Spleen (tissue), 13 donors: ENCODE measurements at places on chromosomes 3 and 15.

DNA sequence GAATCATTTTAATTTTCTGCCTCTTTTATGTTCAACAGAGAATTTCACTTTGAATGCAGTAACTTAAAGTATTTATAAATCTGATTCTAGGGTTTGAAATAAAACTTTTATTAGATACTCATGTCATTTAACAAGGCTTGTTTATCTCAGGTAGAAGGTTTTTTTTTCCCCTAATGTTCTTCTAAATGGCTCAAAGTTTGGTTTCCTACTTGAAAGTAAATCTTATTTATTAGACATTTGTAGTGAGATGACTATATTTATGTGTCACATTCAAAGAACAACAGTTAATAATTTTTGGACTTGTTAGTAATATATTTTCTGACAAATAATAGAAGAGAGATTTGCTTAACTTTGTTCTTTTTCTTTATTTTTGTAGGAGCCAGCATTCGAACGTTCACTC lies 63.9 kb downstream of the NEO1 start:
- no peak for DNase-seq

GRCh38 chr3:25457671-25458419 lies 29.8 kb downstream of the RARB start:
- DNase-seq, result no peak

GRCh38 chr15:78740904-78741274 lies 70.4 kb downstream of the ADAMTS7 start:
- no peak for DNase-seq

DNA sequence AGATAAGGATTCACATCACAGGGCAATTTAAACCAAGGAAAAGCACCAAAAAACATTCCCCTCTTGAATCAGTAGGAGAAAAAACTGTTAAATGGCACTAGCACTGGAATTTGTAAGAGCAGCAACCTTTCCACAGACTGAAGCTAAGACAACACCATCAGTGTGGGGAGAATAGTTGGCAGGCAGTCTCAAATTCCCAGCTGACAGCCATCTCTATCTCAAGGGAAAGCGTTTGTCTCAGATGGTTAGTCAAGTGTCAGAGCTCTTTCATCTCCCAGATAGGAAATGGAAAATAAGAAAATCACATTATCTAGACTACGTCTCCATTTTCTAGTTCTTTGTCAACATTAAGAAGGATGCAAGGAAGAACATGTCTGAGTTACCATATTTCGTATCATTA lies 228.7 kb downstream of the WDR72 start:
- no peak for DNase-seq

DNA sequence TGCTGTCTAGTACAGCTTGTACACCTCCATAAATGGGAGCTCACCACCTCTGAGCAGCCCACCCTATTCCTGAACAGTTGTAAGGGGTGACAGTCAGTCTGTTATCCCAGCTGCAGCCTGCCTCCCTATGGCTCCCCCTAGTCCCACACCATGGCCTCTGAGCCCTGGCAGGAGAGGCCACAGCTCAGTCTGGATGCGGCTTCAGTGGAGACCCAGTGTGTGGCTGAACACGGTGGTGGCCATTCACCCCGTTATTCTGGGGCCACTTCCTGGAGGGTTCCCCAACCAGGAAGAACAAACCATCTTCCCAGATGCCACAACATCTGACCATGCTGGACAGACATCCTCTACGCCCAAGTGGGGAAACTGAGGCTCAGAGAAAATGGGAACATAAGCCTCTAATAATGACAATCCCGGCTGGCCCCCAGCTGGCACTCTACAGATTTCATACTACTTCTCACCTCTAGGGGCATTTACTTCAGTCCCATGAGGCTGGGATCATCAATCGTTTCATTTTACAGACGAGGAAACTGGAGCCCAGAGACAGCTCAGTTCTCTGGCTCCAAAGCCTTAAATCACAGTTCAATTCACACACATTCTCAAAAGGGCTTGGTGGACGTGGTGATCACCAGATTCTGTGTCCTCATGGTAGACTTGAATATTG lies 9.2 kb upstream of the GRIP2 start:
- DNase-seq, result peak; percentile 48

DNA sequence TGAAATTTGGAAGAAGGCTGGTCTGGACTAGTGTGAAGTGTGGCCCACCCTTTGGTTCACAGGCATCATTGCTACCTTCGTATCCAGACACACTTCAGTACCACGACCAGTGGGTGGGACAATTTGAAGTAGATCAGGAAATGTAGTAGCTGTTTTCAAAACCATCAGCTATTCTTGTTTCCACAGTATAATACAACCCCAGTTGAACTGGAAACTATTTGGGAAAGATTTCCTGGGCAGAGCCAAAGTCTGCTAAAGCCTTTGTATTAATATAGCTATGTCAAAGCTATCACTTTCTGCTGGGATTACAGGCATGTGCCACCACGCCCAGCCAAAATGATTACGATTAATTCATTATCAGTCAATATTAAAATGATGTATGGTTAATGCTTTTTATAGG lies 298.8 kb upstream of the RASGRP1 start:
- no peak for DNase-seq

DNA sequence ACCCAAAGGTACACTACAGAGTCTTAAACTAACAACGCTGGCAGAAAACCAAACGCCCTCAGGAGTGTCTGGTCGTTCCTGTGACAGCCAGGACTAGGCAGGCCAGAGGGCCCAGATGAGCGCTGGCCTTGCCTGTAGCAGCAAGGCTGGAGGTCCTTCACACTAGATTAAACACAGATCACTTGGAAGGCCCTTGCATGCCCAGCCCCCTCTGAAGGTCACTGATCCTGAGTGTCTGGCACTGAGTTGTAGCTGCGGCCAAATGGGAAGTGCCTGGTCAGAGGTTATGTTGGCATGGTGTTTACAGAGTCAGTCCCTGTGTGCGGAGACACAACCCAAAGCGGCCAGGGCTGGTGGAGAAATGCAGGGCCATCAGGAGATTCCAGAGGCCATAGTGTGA lies 58.9 kb downstream of the ZNF621 start:
- DNase-seq, result no peak

GRCh38 chr3:53862241-53862640 lies 15.9 kb downstream of the IL17RB start:
- DNase-seq, result no peak

GRCh38 chr3:13083898-13084297 lies 10.7 kb upstream of the IQSEC1 start:
- DNase-seq, result peak; percentile 85

DNA sequence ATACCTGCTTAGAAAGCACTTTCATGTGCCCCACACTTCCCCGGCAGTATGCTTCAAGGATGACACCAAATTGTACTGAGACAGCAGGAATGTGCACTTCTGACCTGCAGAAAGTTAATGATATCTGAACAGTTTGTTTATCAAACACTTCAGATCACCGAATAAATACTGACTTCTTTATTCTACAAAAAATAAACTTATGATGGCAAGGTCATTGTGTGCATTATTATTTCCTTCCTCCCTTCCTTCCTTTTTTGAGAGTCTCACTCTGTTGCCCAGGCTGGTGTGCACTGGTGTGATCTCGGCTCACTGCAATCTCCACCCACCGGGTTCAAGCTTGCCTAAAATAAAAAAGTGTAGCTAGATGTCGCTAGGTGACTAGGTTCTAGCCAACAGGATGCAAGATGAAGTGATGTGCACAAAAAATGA lies 80.3 kb downstream of the FAIM start:
- no peak for DNase-seq

DNA sequence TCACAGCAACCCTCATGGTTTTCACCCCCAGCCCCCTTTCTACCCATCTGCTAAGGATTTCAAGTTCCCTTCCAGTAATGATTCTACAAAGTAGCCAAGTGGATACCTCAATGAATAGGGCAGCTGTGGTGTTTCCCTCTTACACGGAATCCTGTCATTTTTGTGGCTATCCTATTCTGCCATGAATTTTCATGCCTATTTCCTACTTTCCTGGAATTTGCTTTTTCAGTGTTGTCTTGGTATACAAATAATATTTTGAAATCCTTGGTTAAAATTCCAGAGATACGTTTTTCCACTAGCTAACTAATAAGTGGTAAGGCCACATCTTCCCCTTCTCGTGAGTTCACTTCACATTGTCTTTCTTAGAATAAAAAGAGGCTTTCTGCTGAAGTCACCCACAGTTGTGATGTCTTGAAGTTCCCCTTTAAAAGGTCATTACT lies 7.5 kb downstream of the ADPRH start:
- DNase-seq, result no peak

GRCh38 chr3:157487339-157487738 lies 15.9 kb downstream of the VEPH1 start:
- DNase-seq, result no peak

GRCh38 chr15:77542491-77543001 lies 90.2 kb downstream of the LINGO1 start:
- peak; percentile 74 for DNase-seq

GRCh38 chr3:152742368-152743347 lies 92.3 kb upstream of the P2RY1 start:
- DNase-seq, result no peak

- no peak for DNase-seq
Measured at GRCh38 chr15:25670025-25670554, 193.0 kb downstream of the ATP10A start.

- no peak for DNase-seq
Measured at GRCh38 chr3:58336135-58336882, 3.6 kb downstream of the PXK start.

DNA sequence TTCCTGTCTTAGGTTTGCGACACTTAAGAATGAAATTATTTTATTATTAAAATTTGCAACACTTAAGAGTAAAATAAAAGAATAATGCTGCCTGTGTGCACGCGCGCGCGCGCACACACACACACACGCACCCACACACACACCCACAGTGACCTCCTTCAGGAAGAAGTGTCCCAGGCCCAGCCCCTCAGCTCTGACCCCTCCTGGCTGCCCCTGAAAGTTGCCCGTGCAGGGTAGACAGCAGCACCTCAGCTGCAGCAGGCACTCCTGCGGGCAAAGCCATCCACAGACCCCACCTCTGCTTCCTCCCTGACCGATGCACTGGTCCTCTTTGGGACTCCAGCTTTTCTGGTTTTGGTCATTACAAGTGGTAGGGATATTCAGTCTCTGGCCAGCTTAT lies 478.2 kb downstream of the NTRK3 start:
- no peak for DNase-seq

DNA sequence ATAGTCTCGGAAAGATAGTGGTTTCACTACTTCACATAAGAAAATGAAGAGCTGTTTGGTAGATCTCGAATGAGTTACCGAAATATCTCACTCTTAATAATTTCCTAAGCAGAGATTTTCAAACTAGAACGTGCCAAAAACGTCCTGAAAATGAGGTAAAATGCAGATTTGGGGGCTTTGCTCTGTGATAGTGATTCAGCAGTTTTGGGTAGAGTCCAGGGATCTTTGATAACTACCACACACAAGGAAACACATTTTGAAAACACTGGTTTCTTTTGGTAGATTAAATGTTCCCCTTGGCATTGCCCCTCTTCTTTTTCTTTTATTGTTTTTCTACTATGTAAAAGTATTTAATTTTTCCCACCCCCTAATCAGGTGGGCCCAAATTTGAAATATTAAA lies 125.9 kb downstream of the EBLN2 start:
- no peak for DNase-seq

DNA sequence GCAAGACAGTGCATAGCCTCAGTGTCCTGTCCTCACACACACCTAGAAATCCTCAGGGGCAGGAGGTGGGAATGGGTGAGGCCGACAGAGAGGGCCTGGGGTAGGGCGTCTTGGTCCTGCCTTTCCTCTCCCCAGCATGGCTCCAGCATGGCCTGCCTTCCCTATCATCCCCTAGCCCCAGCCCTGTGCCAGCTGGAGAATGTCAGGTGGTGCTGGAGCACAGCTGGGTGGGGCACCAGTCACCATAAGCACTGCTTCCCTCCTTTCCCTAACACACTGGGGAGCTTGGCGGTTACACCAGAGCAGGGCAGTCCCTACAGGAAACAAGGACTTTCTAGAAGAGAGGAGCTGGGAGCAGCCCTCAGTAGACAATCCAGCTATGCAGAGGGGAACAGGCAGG lies 236.8 kb downstream of the KLF13 start:
- no peak for DNase-seq

DNA sequence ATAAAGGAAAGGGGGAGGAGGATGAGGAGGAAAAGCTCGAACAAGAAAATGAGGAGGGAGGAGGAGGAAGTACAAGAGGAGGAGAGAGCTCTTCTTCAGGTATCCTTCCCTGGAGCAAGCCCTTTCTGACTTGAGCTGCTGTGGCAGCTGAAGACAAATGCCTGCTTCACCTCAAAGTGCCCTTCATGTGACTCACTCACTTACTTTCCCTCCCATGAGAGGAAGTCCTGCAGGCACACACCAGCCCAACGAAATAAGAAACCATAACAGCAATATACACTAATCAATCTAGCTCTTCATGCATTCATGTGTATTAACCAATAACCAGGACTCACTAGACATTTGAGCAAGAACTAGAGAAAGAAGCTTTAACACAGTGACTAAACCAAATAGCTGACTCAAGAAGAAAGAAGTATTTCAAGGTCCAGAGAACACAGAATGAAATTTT lies 251.9 kb downstream of the IGSF11 start:
- DNase-seq, result no peak

- no peak for DNase-seq
Measured at GRCh38 chr3:151445273-151446001, 15.4 kb downstream of the IGSF10 start.

DNA sequence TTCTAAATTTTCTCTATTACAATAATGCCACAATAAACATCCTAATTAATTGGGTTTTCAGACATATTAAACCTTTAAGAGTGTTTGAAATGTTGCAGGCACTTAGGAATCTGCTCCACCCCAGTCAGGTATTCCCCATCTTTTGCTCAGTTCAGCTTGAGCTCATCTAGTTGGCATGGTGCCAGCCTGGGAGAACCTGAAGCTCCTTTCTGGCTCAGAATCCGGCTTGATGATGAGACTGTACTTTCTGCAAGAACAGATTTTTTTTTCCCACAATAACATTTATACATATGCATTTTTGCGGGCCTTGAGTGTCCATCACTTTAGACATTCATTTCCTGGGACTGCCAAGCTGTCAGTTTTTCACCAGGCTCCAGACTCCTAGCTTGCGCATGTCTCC lies 7.7 kb upstream of the OXSR1 start:
- no peak for DNase-seq

DNA sequence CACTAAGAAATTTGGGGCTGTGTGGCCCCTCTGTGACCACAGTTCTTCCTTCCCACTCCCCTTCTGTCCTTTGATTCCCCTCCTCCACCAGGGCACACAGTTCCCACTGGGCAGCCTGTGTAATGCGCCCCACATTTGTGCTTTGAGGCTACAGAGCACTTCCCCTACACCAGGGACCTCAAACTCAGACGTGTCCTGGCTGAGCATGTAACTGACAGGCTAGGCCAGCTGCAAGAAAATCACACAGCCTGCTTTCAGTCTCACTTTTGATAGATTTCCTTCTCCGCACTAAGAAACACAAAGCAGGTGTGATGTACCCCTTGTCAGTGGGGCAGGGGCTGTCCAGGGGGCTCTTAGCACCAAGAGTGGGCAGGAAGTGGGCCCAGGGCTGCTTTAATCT lies 29.6 kb downstream of the PRKCD start:
- DNase-seq, result no peak

DNA sequence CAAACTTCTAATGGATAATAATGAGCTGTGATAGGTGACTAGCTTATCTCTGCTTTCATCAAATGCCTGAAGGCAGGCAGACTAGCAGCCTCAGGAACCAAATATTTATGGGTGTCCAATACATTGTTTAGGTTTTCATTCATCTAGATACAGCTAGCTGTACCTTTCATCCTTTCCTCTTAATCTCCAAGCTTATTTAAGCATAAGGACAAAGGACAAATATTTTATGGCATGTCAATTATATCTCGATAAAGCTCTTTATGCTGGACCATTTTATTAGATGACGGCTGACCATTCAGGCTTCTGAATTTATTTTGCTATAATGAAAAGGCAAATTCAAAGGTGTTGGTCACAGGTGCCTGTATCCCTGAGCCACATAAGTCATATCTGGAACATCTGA lies 16.9 kb downstream of the RBM15B start:
- DNase-seq, result no peak
